Astrocyte (in vitro differentiated cells and primary cell): ENCODE measurements at places on chromosomes 2 and 18. TPM values are rescaled to one million over a fixed set of nuclear protein-coding genes. Genes with fewer than 3 reads are reported as not detected.

DNA sequence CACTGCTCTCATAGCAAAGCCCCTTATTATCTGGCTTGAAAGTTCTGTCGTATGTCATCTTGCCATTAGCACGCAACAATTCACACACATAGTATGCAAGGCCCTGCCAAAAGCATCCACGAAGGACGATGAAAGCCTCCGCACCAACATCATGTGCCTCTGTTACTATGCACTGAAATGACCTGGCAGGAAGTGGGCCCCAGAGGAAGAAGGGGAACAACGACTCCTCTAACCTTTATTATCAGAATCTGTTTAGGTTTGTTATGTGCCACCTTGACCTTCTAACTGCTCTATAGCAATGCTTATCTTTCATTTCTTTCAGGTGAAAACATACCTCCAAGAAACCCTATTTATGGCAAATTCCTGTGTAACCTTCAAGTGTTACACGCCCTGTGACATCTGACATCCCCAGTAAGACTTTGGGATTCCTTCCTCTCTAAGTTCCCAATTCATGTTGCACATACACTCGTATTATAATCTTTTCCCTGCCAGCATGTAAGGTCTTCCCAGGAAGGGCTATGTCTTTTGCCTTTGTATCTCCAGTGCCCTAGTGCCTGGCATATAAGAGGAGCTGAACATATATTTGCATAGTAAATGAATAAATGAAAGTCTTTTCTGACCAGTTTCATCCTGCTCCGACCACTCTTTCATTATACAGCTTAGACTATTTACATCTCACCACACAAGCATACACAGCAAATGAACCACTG lies 7.0 kb upstream of the NDUFV2 start:
- H3K27ac ChIP-seq: peak overlapping the region; percentile 91
- no peaks in the 10 kb centered on the region for H3K27me3 ChIP-seq
- no peak overlapping the region for H3K4me3 ChIP-seq
- DNase-seq: peak; percentile 31
- no peaks in the 10 kb centered on the region for H3K36me3 ChIP-seq
- H3K4me1 ChIP-seq: peaks cover 23% of the 10 kb centered on the region

The SERPINB4 gene
- not detected in 2 replicates for total RNA-seq

The CHRND gene
- total RNA-seq: not detected in 2 replicates

DNA sequence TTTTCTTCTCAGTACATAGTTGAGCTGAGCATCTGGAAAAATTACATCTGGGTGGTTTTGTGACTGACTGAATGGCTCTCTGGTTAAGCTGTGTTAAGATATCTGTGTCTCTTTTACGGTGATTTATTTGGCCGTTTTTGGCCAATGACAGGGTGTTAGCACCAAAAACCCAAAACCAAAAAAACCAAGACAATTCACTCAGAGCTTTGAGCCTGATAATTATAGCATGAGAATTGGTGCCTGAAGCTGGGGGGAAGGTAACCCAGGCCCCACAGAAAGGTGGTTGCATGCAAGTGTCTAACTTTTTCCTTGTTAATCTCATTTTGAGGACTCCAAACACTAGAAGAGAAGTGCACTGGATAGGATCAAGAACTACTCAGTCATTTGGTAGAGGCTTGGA lies 4.5 kb downstream of the CD28 start:
- no peak overlapping the region for H3K27ac ChIP-seq
- DNase-seq: no peak
- H3K4me3 ChIP-seq: no peak overlapping the region
- H3K27me3 ChIP-seq: no peaks in the 10 kb centered on the region

GRCh38 chr2:155633060-155633839 lies 699.3 kb downstream of the NR4A2 start:
- DNase-seq: no peak
- H3K4me3 ChIP-seq: no peak overlapping the region
- H3K27me3 ChIP-seq: no peaks in the 10 kb centered on the region
- H3K27ac ChIP-seq: no peak overlapping the region
- H3K4me1 ChIP-seq: no peaks in the 10 kb centered on the region
